ENCODE measurements at places on chromosomes 3 and 15. TPM values are rescaled to one million over a fixed set of nuclear protein-coding genes. Genes with fewer than 3 reads are reported as not detected.

GRCh38 chr3:160719710-160720109, 36.3 kb upstream of the PPM1L start:
- DNase-seq = no peak

GRCh38 chr3:37150621-37151020, 23.8 kb downstream of the LRRFIP2 start:
- no peak for DNase-seq

DNA sequence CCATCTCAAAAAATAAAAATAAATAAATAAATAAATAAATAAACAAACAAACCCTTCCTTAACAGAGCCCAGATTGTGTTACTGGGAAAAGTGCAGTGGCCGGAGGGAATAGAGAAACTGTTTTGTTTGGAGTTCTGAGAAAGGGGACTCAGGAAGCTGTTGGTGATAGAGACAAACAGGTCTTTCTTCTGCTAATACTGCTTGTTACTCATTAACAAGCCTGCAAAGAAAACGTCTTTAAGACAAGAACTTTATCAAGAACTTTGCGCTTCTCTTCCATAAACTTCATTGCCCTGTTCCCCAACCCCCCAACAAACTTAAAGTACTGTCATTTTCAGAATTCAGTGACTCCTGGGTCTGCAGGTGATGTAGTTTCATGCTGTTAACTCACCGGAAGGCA, 68.8 kb upstream of the GSK3B start:
- DNase-seq = no peak

GRCh38 chr15:31970007-31970406, 60.3 kb upstream of the CHRNA7 start:
- no peak for DNase-seq

DNA sequence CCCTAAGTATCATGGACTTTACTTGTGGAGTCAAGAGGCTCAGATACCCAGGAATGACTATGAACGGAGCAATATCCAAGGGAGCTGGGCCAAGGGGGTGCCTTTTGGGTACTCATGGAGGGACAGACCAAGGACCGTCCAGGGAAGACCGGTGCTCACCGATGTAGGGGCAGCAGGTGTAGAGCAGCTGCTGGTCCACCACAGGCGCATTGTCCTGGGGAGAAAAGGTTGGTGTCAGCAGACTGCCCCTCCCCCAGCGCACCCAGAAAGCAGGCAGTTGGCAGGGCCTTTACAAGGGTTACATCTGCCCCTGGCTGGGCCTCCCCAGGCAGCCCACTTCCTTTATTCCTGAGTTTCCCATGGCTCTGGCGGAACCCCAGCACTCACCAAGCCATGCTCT, 7.5 kb downstream of the CDAN1 start:
- no peak for DNase-seq

GRCh38 chr3:15579051-15579450, 22.3 kb downstream of the HACL1 start:
- DNase-seq = no peak

DNA sequence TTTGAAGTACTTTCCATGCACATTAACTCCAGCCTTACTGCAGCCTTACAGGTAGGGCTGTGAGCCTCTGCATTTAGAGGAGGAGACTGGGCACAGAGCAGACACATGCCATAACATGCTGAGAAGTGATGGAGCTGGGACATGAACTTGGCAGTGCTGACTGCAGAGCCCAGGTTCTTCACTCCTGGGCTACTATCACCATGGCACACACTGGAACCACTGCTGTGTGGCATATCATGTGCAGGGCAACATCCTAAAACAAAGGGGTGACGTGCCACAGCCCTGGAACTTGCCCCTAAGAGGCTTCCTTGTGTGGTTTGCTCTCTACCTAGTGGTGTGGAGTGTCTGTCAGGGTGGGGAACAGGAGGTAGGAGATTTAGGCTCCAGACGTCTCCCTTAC, 25.4 kb downstream of the EHD4 start:
- no peak for DNase-seq

RASGRF1 gene
- 82.6 TPM for total RNA-seq

FOXB1 gene
- total RNA-seq = not detected

KCNAB1 gene
- 4.7 TPM for total RNA-seq

CFAP91 gene
- total RNA-seq = 9.0 TPM

CGNL1 gene
- total RNA-seq = 46.0 TPM
